ENCODE measurements at places on chromosomes 1 and 21.

DNA sequence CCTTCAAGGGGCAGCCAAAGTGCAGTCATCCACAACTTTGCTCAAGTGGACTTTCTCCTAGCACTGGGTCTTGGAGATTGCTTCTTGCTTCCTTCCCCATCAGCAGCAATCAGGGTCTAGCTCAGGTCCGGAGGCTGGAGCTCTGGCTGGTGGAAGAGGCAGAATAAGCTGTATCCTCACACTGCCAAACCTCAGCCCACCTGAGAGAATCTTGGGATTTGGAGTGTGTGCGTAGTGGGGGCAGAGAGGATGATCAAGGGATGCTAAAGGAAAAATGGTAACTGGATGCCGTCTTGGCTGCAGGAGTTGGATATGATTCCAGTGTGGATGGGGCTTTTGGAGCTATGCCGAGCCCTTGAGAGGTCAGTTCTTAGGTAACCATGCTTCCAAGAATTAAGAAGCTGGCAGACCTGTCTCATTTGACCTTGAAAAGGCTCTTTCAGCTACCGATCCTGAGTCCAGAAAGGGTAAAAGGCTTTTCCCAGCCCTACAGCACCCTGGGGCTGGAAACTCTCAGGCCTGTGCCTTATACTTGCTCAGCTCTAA is 4.5 kb upstream of the NFASC start:
- DNase-seq = no peak

DNA sequence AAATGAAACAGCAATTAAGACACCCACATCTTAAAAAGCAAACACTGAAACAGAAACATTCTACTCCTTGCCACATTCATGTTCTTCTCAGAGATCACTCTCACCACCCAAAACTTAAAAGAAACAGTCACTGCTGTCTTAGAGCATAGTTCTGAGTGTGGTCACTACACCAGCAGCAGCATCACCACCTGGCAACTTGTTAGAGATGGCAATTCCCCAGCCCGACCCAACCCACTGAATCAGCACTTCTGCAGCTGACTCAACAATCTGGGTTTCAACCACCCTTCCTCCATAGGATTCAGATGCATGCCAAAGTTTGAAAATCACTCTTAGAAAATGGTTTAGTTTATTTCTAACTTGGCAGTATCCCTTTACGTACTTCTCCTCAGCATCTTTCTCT is 126.1 kb downstream of the CDC42BPA start:
- DNase-seq = peak; percentile 23

DNA sequence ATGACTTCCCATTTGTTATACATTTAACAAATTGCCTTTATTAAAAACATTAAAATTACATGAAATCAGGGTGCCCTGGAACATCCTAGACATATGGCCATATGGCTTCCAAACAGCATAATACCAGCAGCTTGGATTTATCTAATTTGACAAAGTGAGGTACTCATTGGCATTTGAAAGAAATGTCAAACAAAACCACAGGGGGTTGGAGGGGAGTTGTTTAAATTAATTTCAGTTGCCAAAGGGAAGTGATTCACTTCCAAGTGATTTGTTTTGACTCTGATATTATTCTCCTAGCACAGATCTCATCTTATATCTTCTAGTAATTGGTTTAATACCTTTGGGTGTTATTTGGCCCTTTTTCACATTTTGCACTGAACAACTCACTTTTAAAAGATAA is 24.5 kb upstream of the POU2F1 start:
- no peak for DNase-seq

GRCh38 chr1:153119491-153119971 is 6.2 kb upstream of the SPRR2F start:
- DNase-seq = no peak

DNA sequence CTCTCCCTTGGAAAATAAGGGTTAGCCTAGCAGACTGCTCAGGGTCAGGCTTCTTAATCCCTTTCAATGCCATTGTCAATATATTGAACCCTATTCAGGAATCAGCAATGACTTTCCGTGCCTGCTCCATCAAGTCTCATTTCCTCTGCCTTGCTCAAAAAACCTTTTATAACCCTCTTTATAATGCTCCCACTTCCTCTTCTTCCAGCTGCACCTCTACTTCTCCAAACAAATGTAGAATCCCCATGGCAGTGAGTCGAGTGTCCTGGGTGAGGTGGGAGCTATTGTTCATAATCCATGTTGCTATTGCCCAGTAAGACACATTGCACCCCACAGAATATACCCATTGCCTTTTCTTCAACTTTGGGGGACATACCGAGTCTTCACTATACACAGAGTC is 58.6 kb downstream of the OLIG1 start:
- no peak for DNase-seq

- DNase-seq = no peak
These were observed 20.4 kb upstream of the SRSF4 start for GRCh38 chr1:29202053-29202452.

GRCh38 chr21:41358193-41359166 is 3.3 kb upstream of the MX2 start:
- no peak for DNase-seq

DNA sequence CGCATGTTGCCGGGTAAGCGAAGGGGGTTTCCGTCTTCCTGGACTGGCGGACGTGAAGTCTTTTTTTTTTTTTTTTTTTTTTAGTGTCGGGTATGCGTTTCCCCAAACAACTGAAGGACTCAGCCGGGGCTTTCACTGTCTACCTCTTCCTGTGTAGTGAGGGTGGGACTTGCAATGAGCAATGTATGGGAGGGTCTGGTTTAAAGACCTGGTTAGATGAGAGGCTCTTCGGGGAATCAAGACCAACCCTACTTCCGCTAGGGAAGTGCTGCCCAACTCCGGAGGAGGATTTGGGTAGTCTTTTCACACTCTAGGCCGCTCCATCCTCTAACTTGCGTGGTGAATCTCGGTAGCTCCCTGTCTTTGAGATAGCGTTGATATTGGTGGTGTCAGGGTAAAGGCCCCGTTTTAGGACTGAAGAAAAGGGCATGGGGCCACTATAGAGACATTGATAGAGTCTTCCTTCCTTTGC is 754 bp downstream of the PRRC2C start:
- DNase-seq = peak; percentile 45

DNA sequence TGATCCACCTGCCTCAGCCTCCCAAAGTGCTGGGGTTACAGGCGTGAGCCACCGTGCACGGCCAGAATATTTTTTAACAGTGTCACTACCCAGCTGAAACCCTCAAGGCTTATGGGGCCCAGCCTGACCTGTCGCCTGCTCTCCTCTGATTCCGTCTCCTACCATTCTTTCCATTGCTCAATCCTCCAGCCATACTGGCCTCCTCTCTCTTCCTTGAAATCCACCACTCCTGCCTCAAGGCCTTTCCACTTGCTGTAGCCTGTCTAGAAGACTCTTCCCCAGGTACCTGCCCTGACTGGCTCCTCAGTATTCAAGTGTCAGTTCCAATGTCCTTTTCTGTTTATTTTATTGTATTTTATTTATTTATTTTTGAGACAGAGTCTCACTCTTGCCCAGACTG is 53.9 kb downstream of the YARS1 start:
- no peak for DNase-seq

GRCh38 chr1:107142140-107142542 is 1.3 kb downstream of the NTNG1 start:
- no peak for DNase-seq

GRCh38 chr1:244835276-244836134 is at the start of gene COX20:
TSS of gene COX20 (plus strand) at chr1:244835658. CDS start at chr1:244835715, 57 bp downstream.
- DNase-seq = peak; percentile 92

DNA sequence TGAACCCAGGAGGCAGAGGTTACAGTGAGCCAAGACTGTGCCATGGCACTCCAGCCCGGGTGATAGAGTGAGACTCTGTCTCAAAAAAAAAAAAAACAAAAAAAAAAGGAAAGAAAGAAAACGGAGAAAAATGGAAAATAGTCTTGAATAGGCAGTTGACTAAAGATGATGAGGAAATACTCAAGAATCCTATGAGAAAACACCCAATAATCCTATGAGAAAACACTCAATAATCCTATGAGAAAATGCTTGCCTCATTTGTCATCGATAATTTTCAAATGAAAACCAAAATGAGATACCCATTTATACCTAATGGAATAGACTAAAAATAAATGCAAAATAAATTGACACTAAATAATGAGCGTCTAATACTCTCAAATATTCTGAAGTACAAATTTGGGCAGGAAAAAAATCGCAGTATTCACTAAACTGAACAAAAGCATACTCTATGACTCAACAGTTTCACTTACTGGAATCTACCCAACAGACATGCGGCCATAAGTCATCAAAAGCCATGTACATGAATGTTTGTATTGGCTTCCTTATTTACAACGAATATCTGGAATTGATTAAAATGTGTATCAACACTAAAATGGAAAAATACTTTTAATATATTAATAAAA is 733.9 kb upstream of the CHRM3 start:
- DNase-seq = no peak

DNA sequence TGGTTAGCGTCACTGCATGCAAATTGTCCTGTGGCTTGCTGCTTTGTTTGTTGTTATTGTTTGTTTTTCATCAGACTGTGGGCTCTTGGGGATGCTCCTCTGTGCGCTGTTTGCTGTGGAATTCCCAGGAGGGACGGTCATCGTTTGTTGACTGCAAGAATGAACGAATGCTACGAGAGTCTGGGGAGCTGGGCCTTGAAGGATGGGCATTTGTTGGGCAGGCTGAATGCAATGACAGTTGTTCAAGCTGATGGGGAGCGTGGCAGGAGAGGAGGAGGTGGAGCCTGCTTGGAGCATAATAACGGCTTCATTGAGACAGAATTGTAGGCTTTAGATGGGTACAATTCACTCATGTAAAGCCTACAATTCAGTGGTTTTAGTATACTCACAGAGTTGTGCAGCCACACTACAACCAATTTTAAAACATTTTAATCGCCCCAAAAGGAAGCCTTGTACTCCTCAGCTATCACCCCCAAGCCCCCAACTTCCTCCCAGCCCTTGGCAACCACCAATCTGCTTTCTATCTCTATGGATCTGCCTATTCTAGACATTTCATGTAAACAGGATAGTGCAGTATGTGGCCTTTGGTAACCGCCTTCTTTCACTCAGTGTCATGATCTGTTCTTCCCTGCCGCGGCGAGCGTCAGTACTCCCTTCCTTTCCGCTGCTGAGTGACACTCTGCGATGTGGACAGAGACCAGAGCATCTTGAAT is 190.2 kb downstream of the CAMTA1 start:
- DNase-seq = no peak

- no peak for DNase-seq
These were observed 75.7 kb upstream of the LAMC2 start for GRCh38 chr1:183110326-183110880.

DNA sequence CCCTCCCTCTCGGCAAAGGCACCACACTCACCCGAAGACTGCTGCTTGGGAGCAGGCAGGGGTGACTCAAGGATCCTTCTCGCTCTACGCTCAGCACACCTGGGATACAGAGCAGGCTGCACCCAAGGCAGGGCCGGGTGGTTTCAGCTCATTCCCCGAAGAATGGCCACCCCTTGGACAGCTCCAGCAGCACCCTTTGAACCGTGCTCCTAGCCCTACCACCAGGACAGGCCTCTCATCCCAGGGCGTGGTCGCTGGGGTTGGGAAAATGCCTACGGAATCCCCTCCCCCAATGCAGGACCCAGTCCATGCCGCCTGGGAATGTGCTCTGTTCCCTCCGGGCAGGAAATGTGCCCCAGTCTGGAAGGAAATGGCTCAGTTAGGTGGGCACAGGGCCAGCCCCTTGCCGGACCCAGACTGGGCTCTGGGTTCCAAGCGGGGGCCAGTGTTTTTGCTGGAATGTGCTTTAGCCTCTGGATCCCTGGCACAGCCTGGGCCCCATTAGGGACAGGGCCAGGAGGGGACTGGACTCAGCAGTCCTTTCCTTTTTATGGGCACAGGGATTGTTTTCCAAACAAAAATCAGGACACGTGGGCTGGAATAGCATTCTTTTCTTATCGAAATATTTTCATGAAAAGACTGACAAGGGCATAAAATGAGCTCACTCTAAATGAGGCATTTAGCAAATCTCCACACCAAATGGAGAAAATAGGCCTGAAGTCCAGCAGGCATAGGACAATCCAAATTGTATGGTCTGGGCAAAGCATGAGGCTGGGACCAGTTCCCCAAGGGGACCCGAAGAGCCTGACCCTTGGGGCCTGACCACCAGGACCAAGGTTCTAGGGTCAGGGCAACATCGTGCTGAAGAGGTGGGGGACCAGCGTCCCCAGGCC is 7.3 kb downstream of the TMEM82 start:
- no peak for DNase-seq

GRCh38 chr1:161843156-161843555 is 77.0 kb downstream of the ATF6 start:
- no peak for DNase-seq

- DNase-seq = no peak
These were observed 70.9 kb downstream of the TCP10L start for GRCh38 chr21:32514275-32515055.

- no peak for DNase-seq
These were observed 513.7 kb upstream of the PLXNA2 start for GRCh38 chr1:208757846-208758245.

DNA sequence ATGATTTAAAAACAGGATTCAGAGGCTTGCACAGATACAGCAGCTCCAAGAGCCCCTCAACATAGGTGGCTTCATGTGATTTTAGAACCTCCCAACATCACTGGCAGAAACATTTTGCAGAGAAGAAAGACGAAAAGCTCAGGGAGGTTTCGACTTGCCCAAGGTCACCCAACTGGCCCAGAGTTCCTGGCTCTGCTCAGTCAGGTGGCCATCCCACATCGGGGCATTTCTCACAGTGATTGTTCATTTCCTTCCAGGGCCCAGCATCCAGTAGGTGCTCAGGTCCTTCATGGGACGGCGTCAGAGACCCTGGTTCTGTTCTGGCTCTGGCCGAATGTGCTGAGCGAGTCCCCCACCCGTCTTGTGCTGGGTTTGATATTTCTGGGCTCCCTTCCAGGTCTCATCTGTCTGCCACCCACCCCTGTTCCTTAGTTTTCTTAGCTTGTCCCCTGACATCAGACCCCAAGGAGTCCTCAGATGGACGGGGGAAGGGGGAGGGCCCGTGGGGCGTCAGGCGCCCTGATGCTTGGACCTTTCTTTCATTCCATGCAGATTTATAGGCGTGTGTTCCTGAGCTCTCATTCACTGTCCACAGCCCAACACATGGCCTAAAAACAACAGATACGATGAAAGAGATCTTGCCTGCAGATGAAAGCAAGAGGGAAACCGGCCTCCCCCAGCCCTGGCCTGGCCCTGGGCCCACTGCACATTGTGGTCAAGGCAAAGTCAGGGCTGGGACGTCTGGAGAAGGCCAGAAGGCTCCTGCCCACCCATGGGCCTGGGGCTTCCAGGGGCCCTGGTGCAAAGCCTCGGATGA is 123.1 kb upstream of the ZBTB40 start:
- no peak for DNase-seq

DNA sequence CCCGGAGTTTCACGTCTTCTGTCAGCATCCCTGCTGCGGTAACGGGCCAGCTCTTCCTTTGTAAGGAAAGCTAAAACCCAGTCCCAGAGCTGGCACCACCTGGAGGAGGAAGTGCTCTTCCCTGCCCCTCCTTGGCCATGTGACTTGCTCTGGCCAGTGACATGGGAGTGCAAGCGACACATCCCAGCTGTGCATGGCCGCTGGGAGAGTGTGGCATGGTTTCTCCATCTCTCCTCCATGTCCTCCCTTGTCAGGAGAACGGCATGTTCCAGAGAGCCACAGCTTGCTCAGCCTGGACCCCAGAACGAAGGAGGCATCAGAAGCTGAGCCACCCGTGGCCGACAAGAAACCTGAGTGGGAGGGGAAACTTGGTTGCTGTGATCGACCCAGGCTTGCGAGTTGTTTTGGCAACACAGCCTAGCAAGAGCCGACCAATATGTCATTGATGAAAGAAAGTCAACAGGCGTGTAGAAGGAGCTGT is 2.7 kb upstream of the PRXL2B start:
- peak; percentile 57 for DNase-seq

Measured in colonic mucosa (tissue), 4 donors.